ENCODE measurements at places on chromosomes 11 and 22. TPM values are rescaled to one million over a fixed set of nuclear protein-coding genes. Genes with fewer than 3 reads are reported as not detected.
A peak's percentile ranks its signal among the peaks of the same experiment; 100 is the strongest.

- H3K4me3 ChIP-seq: no peak overlapping the region
- H3K4me1 ChIP-seq: peaks cover 75% of the 10 kb centered on the region
- peaks cover 40% of the 10 kb centered on the region for H3K36me3 ChIP-seq
- no peak for DNase-seq
Measured at GRCh38 chr11:62556875-62557631, 10.4 kb upstream of the AHNAK start.

DNA sequence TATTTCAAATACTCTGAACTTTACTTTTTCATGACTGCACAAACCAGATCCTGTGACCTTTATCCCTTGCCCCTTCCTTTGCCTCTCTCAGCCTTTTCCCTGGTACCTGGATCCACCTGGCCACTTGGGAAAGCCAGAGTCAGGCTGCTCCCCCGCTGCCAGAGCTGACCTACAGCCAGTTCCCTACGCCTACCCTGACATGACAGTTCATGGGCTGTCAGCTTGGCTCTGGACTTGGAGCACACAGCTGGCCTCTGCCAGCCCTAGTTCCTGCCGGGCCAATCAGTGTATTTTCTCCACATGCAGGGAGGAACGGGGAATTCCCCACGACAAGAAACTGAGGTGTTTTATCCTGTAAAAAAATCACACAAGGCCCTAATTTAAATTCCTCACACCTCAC is 382.6 kb downstream of the INSC start:
- no peaks in the 10 kb centered on the region for H3K27me3 ChIP-seq
- H3K4me3 ChIP-seq: no peak overlapping the region
- no peak overlapping the region for H3K27ac ChIP-seq
- H3K4me1 ChIP-seq: no peaks in the 10 kb centered on the region
- no peak for DNase-seq
- H3K36me3 ChIP-seq: no peaks in the 10 kb centered on the region

DNA sequence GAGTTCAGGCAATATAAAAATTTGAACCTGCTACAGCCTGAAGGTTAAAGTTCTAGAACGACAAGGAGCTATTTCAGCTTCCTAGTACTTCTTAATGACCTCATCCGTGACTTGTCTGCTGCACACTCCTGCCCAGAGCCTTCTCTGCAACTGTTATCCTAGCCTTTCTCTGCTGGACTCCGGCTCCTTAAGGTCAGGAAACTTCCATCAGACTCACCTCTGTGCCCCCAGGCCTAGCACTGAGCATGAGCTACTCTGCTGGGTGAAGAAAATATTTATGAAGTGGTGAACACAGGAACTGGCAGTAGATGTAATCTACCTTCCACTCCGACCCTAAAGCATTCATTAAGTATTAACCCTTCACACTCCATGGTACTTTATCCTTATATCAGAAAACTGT is 18.4 kb downstream of the CSNK2A3 start:
- H3K4me1 ChIP-seq: peaks cover under 1% of the 10 kb centered on the region
- no peak for DNase-seq
- H3K27ac ChIP-seq: no peak overlapping the region
- no peaks in the 10 kb centered on the region for H3K27me3 ChIP-seq

- DNase-seq: no peak
- no peaks in the 10 kb centered on the region for H3K27me3 ChIP-seq
- H3K27ac ChIP-seq: no peak overlapping the region
- no peak overlapping the region for H3K4me3 ChIP-seq
Measured at GRCh38 chr11:75689863-75690609, 21.2 kb upstream of the MAP6 start.

DNA sequence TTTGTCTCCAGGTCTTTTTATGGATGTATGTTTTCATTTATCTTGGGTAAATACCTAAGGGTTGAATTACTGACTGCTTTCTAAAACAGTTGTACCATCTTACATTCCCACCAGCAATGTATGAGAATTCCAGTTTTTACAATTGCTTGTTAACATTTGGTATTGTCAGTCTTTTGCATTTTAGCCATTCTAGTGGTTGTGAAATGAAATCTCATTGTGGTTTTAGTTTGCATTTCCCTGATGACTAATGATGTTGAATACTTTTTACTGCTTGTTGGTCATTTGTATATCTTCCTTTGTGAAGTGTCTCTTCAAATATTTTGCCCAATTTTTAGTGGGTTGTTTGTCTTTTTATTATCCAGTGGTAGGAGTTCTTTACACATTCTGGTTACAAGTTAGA is 92.8 kb downstream of the ARFGAP2 start:
- no peak overlapping the region for H3K27ac ChIP-seq
- no peak overlapping the region for H3K4me3 ChIP-seq
- H3K27me3 ChIP-seq: no peaks in the 10 kb centered on the region

- H3K4me3 ChIP-seq: no peak overlapping the region
- no peak for DNase-seq
- H3K4me1 ChIP-seq: peaks cover 10% of the 10 kb centered on the region
- no peak overlapping the region for H3K27ac ChIP-seq
- H3K27me3 ChIP-seq: no peaks in the 10 kb centered on the region
Measured at GRCh38 chr22:31238057-31238456, 26.0 kb downstream of the LIMK2 start.

- no peak overlapping the region for H3K4me3 ChIP-seq
- no peak overlapping the region for H3K27ac ChIP-seq
- H3K4me1 ChIP-seq: peaks cover 3% of the 10 kb centered on the region
Measured at GRCh38 chr11:128455766-128456165, 131.6 kb downstream of the ETS1 start.

DNA sequence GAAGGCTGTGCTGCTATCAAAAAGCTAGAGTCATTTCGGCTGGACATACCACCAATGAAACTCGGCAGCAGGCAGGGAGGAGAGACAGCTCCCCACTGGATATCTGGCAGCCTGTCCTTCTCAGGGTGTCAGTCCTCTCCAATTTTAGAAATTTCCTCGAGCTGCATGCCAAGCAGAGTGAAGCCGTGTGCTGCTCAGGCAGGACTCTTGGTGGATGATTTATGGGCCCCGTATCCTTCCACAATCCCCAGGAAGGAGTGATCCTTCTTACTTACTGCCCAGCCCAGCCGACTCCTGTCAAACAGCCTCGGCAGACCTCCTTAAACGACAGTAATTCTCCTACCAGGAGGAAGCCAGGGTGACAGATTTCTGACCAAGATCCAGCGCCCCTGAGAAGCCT is 410.4 kb downstream of the TENM4 start:
- no peaks in the 10 kb centered on the region for H3K36me3 ChIP-seq
- no peak overlapping the region for H3K27ac ChIP-seq
- no peak for DNase-seq
- H3K4me3 ChIP-seq: no peak overlapping the region

GRCh38 chr22:50251477-50252081 is 514 bp upstream of the HDAC10 start:
- peak overlapping the region; percentile 53 for H3K4me3 ChIP-seq
- H3K27me3 ChIP-seq: no peaks in the 10 kb centered on the region
- no peaks in the 10 kb centered on the region for H3K36me3 ChIP-seq
- no peak for DNase-seq

GRM5 gene
- polyA plus RNA-seq: not detected

RIMBP3B gene
- polyA plus RNA-seq: 0.06 TPM

PLA2G3 gene
- not detected for polyA plus RNA-seq
